ENCODE measurements at places on chromosomes 1 and 21.

- DNase-seq: no peak
Measured at GRCh38 chr1:9371391-9371935, 78.8 kb downstream of the SPSB1 start.

GRCh38 chr1:184954232-184954995 lies 19.9 kb downstream of the NIBAN1 start:
- DNase-seq: no peak

DNA sequence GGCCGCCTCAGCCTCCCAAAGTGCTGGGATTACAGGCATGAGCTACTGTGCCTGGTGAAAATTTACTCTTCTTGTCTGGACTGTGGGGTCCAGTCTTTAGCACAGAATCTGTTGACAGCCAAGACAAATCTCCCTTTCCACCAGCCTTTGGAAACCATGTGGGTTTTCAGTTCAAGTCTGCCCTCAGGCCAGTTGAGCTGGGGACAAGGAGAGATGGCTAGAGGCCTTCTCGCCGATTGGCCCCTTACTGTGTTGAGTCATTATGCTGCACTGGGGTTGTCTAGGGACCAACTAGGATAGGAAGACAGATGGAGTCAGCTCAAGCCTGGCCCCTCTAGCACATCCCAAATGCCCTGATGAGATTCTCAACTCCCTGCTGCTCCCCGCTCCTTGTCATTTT lies 8.6 kb upstream of the NKAIN1 start:
- DNase-seq: no peak

DNA sequence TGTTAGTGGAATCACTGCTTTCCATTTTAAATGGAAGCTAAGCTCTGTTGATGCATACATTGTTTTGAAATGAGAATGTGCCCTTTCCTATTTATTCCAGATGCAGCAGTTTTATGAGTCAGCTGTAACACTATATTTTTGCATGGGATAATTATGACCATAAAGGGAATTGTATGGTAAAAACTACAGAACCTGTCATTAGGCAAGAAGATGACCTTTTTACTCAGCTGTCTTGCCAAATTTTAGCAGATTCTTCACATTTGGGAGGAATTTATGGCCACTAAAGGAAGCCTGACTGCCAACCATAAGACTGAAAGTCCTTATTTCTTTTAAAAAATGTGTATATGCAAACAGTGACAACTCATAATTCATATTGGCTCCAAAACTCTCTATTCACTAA lies 356.3 kb upstream of the PRMT6 start:
- no peak for DNase-seq

- DNase-seq: peak; percentile 88
Measured at GRCh38 chr1:6459850-6460265, 6.1 kb downstream of the TNFRSF25 start.

DNA sequence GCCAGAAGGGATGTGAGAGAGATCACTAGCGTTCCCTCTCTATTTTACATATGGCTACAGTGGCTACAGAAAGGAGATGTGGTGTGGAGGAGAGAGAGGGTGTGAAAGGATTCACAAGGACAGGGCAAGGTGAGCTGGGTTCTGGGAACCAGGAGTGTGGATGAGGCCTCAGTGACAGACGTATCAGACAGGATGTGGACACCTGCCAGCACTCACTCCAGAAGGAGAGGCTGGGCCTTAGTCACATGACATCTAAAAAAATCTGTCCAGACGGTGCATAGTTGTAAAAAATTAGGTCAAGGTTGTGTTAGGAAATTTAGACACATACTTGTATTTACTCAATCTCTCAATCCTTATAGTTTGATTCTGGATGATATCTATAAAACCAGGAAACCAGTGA lies 10.6 kb downstream of the TRIM67 start:
- no peak for DNase-seq

- no peak for DNase-seq
Measured at GRCh38 chr1:238811211-238811879, 575.0 kb upstream of the CHRM3 start.

GRCh38 chr1:53755874-53756273 lies 16.9 kb upstream of the GLIS1 start:
- DNase-seq: no peak

GRCh38 chr1:77303387-77303786 lies 21.6 kb downstream of the AK5 start:
- DNase-seq: peak; percentile 39

DNA sequence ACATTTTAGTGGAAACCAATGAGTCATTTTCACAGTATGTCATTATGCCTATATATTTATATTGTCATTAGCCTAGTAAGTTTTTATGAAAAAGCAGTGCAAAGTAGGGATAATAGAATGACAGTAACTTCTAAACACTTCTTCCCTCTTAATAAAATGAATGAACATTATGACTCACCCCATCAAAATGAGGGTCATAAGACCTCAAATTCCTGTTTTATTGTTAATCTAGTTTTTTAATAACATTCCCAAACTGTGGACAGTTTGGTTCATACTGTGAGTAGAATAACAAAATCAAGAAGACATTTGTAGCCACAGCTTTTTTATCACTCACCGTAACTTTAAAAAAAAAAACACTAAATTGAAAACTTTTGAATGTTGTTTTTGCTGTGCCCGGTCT lies 160.5 kb downstream of the LRRC40 start:
- no peak for DNase-seq

GRCh38 chr1:240486611-240487010 lies 125.3 kb downstream of the GREM2 start:
- no peak for DNase-seq

GRCh38 chr21:46564391-46564790 lies 40.5 kb downstream of the S100B start:
- no peak for DNase-seq

GRCh38 chr21:45029948-45030681 lies 44.3 kb upstream of the ADARB1 start:
- no peak for DNase-seq

DNA sequence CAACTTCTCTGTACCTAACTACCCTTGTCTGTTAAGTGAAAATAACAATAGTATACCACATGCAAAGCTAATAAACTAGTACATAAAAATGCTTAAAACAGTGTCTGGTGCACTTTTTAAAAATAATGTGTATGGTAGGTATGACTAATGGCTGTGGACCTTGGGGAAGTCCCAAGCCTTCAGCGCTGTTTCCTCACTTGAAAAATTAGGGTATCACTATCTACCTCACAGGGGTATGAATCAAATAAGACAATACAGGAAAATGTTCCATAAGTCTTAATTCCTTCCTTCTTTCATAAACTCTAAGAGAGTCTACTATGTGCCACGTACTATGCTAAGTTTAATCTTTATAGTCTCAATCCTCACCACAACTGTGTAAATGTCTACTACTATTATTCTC lies 32.0 kb downstream of the EGLN1 start:
- DNase-seq: no peak

DNA sequence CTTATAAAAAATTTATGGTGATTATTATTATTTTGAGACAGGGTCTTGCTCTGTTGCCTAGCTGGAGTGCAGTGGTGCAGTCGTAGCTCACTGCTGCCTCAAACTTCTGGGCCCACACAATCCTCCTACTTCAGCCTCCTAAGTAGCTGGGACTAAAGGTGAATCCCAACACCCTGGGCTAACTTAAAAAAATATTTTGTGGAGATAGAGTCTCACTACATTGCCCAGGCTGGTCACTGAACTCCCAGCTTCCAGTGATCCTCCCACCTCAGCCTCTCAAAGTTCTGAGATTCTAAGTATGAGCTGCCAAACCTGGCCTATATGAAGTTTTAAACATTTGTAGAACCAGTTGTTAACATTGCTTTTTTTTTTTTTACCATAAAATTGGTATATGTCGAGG lies 18.2 kb downstream of the NFIA start:
- no peak for DNase-seq

DNA sequence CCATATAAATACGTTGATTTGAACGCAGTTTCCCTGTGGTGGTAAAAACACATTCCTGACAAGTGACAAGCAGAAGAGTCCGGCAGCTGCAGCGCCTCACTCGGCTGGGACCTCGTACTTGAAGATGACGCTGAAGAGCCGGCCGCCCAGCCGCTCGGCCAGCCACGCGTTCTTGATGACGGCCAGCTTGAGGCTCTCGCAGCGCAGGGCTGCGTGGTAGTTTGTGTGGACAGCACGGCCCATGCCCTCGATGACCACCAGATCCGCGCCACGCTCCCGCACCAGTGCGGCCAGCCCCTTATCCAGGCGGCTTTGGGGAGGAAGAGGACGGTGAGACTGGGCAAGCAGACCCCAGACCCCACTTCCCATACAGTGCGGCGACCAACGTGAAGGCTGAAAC lies 17.6 kb downstream of the PANK4 start:
- no peak for DNase-seq

- DNase-seq: peak; percentile 75
Measured at GRCh38 chr1:154567386-154568156, at the start of gene CHRNB2. TSS of gene CHRNB2 (plus strand) at chr1:154567778. CDS start at chr1:154568045, 267 bp downstream.

DNA sequence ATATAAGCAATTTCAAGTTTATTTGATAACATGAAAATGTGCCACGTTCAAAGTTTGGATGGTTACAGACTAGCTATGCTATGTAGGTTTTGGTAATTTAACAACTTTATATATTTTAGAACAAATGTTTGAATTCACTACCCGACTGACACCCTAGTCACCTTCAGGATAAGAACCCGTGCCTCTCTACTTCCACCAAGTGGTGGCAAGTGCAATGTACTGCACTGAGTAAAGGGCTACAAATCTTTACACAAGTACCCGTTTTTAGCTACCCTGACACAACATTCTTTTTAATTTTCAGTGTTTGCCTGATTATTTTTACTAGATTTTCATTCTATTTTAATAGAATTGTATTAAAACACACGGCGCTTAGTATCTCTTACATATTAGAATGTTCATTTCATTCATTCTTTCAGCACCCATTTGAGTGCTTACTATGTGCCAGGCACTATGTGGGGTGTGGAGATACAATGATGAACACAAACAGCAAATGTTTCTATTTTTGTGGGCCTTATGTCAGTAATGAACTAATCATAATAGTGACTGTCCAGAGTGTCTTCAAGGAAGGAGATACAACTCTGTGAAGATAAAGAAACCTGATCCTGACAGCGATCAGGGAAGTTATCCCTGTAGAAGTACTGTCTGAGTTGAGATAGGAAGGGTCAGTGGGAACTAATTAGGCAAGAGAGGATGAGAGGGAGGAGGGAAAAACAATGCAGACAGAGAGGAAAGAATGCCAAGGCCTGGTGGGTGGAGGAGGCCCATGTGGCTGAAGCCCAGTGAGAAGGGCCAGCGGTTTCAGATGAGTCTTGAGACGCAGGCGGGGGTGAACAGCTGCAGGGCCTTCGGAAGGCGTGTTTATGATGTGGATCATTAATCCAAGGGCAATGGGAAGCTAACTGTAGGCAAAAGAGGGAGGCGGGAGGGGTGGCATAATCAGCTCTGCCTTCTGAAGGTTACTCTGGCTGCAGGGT lies 3.8 kb downstream of the LCA5L start:
- DNase-seq: peak; percentile 34

GRCh38 chr1:219792337-219793021 lies 135.9 kb downstream of the SLC30A10 start:
- DNase-seq: no peak

- DNase-seq: no peak
Measured at GRCh38 chr1:26274801-26275425, 5.0 kb upstream of the SH3BGRL3 start.

DNA sequence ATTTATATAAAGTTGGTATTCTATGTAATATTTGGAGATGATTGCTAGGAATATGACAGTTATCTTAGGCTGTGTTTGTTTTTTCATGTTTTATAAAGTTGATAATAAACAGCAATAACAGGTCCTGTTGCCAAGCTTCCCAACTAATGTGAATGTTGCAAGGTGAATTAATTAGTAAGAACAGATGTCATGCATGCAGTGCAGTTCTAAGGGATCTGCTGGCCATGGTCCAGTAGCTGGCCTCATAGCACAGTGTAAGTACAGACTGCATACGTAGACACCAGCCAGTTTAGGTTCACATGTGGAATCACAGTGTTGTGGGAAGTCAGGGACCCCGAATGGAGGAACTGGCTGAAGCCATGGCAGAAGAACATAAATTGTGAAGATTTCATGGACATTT lies 478.2 kb downstream of the NEGR1 start:
- no peak for DNase-seq

GRCh38 chr1:78079580-78079979 lies 33.8 kb downstream of the GIPC2 start:
- no peak for DNase-seq

DNA sequence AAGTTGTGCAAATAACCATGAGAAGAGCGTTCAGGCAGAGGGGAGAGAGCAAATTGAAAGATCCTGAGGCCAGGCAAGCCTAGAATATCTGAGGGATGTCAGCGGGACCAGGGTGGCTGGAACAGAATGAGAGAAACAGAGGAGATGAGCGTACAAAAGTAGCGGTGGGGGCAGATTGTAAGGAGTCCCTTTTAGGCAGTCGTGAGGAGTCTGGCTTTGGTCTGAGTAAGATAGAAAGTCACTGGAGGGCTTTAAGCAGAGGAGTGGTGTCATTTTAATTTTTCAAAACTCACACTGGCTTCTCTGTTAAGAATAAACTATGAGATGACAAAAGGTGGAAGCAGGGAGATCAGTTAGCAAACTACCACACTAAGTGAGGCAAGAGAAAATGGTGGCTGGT lies 24.2 kb downstream of the ATP5PF start:
- DNase-seq: no peak

- no peak for DNase-seq
Measured at GRCh38 chr1:44422161-44422560, 17.1 kb downstream of the RNF220 start.

GRCh38 chr1:151131701-151132334 lies 14.6 kb downstream of the SEMA6C start:
- no peak for DNase-seq

Data from CD4-positive, alpha-beta T cell treated with Interleukin-17A for 4 hours (primary cell).